ENCODE measurements at places on chromosomes 4 and X.

DNA sequence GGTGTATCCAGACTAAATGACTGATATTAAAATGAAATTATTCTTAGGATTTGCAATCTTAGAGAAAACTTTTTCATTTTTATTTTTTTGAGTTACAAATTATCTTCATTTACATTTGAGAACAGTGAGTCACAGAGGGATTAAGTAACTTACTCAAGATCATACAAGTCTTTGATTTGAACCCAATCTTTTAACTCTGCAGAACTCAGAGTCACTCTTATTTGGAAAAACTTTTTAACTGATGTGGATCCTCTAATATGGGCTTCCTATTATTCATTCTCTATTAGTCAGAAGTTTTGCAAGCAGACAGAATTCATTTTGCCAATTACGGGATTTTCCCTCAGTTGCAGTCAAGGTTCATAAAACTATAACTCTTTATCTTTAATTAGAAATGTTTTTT, 20.1 kb downstream of the HPRT1 start:
- no peak for DNase-seq

- DNase-seq: no peak
Observed at GRCh38 chrX:1086444-1087409, 125.7 kb downstream of the CRLF2 start.

DNA sequence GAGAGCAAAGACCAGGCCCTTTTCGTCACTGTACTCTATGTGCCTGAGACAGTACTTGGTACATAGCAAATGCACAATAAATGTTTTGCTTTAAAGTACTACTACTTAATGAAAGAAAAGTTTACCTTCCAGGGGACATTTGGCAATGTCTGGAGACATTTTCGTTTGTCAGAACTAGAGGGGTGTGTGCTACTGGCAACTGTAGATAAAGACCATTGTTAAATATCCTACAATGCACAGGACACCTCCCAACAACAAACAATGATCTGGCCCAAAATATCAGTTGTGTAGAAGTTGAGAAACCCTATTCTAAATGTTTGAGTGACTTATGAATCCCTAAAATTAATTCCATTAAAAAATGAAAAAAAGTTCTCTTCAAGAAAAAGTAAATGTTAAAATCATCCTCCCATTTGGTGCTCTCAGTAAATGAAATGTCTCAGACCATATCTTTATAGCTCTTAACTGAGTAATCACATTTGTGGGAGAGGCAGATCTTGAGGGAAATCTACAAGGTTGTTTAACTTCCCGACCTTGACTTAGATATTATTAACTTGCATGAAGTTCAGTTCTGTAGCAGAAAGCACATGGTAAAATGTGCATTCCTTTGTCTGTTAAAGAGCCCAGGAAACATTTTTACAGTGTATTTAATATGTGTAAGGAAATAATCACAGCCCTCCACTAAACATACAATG, 18.5 kb downstream of the EGFL6 start:
- DNase-seq: no peak

DNA sequence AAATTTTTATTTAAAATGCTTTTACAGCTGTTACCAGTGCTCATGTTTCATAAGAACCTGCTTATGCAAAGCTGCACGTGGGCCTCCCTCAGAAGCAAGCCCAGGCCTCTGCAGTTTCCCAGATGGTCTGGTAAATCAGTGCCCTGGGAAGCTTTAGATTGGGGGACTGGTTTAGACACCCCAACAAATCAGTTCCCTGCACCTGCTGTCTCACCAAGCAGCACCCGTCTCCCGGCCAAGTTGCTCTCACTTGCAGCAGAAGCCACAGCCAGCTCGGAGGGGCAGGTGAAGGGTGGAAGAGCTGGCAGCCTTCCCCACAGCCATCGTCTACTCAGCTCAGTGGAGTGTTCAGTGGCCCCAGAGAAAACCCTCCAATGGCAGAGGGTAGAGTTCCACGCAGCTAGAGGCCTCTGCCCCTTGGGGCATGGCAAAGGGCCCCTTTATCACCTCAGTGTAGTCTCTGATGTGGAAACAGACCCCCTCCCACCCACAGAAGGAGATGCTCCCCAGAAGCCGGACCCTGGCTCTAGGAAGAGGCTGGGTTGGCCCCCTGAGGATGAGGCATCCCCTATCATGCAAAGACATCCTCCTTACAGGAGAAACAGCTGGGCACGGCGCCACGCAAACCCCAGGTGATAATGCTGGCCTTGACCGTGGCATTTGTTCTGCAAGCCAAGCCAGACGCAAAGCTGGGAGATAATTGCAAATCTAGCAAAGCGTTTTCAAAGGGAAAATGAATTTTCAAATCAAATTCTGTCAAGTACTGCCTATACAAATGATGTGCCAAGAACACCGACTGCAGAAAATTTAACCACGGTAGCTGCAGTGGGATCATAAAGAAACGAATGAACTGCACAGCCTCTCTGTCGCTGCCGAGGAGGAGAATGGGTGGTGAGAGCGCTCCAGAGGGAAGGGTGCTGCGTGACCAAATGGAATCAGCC, 51.9 kb downstream of the ZFYVE28 start:
- no peak for DNase-seq

DNA sequence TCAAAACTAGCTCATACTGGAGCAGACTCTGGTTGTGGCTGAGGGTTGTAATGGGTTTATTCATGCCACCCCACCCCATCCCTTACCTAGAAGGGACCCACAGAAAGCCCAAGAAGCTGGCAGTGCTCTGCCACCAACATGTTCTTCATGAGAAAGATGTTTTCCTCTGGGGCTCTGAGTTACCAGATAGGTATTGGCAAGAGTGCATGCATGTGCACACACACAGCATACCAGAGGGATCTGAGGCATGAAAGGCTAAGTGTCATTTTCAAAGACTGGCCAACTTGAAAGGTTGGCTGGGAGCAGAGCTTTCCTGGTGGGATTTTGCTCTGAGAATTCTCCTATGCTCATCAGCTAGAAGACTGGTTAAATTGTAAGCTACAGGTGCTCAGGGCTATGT, 65.2 kb downstream of the PHOX2B start:
- DNase-seq: no peak

DNA sequence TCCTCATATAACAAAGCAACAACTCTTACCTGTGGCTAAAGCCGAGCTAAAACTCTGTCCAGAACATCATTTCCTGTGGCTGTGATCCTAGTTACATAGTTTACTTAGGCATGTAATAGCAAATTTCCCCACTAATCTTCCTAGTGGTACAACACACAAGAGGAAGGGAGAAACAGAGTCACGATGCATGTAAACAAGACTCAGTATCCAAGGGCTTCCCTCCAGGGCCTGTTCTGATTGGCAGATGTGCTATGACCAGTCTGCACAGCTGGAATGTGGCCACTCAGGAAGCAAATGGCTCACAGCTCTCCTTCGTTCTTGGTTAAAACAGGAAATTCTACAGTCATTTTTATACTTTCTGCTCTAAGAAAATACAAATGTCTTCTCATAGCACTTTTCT, 49.2 kb upstream of the PRSS48 start:
- DNase-seq: peak; percentile 69

DNA sequence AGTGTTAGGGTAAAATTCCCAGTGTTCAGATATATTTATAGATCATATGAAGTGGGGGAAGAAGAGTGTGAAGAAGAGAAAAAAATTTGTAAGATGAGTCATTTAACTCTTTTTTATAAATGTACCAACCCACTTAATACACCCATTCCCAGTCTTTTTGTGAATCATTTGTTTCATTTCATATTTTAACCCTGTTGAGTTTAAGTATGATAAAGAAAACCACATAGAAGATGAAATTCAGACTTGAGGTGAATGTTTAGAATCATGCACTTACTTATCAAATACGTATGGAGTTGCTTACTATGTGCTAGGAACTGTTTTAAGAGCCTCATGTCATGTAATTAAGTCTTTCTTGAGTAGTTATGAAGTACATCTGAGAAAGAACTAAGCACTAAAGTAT, 56.6 kb upstream of the DAPP1 start:
- DNase-seq: no peak

GRCh38 chr4:139278485-139278884, 1.5 kb downstream of the MGARP start:
- no peak for DNase-seq

- no peak for DNase-seq
Observed at GRCh38 chr4:85408301-85408700, 66.6 kb upstream of the ARHGAP24 start.

DNA sequence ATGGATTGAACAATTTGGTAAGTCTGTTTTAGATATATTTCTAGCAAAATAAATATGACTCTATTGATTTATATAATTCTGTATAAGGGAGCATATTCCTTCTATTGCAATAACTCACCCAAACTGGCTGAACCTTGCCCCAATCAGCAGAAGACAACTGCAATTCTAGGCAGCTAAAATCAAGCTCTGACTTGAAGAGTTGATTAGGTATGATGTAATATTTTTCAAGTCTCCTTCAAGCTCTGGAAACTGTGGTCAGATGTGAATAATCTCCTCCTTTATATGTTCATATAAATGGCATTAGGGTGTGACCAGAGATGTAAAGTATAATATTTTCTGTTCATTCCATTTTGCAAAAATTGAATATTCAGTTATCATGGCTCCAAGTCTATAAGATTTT, 8.2 kb downstream of the RASSF6 start:
- no peak for DNase-seq

DNA sequence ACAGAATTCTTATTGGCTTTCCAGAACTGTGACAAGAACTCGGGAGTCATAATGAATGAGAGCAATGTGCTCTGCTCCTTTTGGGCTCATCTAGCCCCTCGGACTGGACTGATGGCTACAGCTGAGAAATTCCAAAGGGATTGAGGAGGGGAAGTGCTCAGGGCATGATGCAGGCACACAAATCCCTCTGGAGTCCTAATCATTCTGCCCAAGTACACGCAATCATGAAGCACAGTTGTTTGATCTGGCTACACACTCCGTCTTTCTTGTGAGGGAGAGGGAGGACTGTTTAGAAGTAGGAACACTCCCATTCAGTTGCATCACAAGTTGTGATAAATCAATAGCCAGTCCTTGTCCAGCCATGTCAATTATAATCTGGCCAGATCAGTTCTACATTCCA, 237.5 kb downstream of the COL25A1 start:
- DNase-seq: no peak

- DNase-seq: peak; percentile 78
Observed at GRCh38 chrX:108091264-108091877, at the start of the genes ATG4A and PSMD10. TSS of gene ATG4A (plus strand) at chrX:108091778. CDS start at chrX:108091827, 49 bp downstream. TSS of gene PSMD10 (minus strand) at chrX:108091542. CDS start at chrX:108091520, 22 bp downstream.

DNA sequence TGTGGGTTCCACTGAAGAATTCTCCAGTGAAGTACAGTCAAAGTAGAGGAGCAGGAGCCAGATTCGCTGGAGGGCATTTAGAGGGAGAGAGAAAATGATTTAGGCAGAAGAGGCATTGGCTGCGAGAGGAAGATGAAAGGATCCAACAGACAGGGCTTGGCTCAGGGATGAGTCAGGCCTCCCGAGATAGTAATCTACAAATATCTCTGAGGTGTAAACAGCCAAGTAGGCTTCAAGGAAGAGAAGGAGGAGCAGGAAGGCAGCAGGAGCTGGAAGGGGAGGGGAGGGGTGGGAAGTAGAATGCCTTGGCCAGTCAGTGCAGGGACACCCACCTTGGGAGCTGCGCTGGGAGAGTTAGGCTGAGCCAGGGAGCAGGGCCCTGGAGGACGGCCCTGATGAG, 55.5 kb downstream of the PJA1 start:
- no peak for DNase-seq

DNA sequence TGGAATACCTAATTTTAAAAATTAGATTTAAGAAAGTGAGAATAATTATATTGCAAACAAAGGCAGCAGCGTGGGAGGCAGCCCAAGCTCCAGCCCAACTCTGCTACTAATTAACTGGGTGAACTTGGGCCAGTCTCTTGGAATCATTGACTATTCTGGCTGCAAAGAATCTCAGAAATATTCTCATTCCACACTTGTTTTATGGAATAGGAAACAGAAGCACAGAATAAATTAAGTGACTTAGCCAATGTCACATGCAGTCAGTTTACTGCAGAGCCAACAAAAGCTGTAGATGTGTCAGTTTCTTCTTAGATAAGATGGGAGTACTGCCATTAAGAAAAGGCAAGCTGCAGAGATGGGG, 132.6 kb upstream of the FAM9B start:
- no peak for DNase-seq

Data from kidney capillary endothelial cell (primary cell).